ENCODE measurements at places on chromosomes 12 and 14.

DNA sequence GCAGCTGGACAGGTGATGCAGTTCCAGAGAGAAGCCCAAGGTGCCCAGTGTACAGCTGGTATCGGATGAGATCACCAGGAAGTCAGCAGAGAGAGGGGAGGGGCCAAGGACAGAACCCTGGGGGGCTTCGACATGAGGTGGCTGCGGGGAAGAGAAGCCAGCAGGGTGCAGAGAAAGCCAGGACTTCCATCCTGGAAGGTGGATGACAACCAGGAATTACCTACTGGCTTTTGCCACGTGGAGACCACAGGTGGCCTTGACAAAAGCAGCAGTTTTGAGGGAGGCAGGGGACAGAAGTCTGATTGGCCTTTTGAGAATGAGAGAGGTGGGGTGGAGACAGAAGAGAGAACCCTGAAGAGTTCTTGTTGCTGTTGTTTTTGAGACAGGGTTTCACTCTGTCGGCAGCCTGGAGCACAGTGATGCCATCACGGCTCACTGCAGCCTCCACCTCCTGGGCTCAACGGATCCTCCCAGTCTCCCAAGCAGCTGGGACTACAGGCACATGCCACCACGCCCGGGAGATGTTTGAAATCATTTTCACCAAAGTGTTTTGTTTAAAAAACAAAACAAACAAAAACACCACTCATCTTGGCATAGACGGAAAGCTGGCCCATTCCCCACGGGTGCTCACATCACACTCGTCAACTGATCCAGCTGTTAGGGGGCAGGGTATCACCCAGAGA, 35.2 kb downstream of the CDC42BPB start:
- DNase-seq, result no peak

DNA sequence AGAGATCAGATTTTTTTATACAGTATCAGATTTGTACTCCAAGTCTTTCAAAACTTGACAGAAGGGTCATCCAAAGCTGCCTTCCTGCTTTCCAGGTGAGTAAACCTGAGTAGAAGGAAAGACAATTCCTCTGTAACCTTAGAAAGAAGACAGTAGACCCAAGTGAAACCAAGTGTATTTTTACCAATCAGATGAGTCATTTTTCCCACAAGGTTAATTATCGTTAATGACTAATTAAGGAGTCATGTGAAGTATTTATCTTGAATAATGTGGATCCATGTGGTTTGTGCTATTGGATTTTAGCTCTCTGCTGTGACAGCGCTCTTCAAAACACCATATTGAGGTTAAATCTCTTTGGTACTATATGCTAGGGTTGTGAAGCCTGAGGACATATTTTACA, 74.0 kb upstream of the PELI2 start:
- DNase-seq, result no peak

DNA sequence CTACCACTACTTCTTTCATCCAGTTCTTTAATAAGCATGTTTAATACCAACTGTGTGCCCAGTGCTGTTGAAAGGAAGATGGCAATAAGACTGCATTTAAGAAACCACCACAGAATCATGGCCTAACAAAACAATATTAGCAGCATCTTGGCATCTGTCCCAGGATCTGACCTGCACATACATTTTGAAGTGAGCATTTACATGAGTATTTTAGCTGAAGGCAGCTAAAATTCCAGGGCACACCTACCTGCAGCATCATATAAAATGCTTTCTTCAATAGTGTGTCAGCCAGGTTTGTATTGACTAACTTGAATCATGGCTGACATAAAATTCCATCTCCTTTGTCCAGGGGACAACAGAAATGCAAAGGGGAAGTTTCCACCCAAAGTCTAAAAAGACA, 65.0 kb upstream of the ARHGAP5 start:
- no peak for DNase-seq

GRCh38 chr12:15691388-15691787, 97.8 kb downstream of the EPS8 start:
- DNase-seq, result no peak

Data from activated CD4-positive, CD25-positive, alpha-beta regulatory T cell (primary cell).